ENCODE measurements at places on chromosomes 1 and 21.

- no peak for DNase-seq
Observed at GRCh38 chr1:48048064-48048463, 50.9 kb upstream of the TRABD2B start.

DNA sequence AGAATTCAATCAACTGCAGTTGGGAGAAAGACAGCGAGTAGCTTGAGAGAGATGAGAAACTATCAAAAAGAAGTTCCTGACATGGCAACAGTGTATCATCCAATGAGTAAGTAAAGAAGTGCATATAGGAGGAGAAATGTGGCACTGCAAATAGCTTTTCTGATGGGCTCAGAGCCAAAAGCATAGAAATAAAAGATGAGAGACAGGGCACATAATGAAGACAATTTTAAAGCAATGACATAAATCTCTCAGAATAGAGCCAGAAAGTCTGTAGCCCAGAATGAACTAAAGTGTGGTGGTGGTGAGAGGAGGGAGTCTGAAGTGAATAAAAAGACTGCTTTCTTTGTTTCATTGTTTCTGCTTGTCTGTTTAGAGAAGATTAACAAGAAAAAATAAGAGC lies 34.3 kb downstream of the TNFSF18 start:
- DNase-seq = no peak

GRCh38 chr1:151492120-151492519 lies 19.1 kb upstream of the CGN start:
- no peak for DNase-seq

GRCh38 chr1:9901148-9902059 lies 8.7 kb downstream of the CTNNBIP1 start:
- DNase-seq = no peak

GRCh38 chr1:166691476-166691875 lies 147.8 kb upstream of the POGK start:
- no peak for DNase-seq
